ENCODE measurements at places on chromosomes 5 and 9. TPM values are rescaled to one million over a fixed set of nuclear protein-coding genes. Genes with fewer than 3 reads are reported as not detected.
A peak's percentile ranks its signal among the peaks of the same experiment; 100 is the strongest.

- DNase-seq, result no peak
- no peaks in the 10 kb centered on the region for H3K36me3 ChIP-seq
- no peak overlapping the region for H3K27ac ChIP-seq
- no peaks in the 10 kb centered on the region for H3K4me1 ChIP-seq
Measured at GRCh38 chr5:153496835-153497234, 6.4 kb downstream of the GRIA1 start.

GRCh38 chr5:96562614-96563013, 99.6 kb upstream of the CAST start:
- no peaks in the 10 kb centered on the region for H3K36me3 ChIP-seq
- no peak overlapping the region for H3K27ac ChIP-seq
- no peaks in the 10 kb centered on the region for H3K27me3 ChIP-seq
- no peak for DNase-seq
- H3K4me3 ChIP-seq, result no peak overlapping the region
- H3K4me1 ChIP-seq, result no peaks in the 10 kb centered on the region

DNA sequence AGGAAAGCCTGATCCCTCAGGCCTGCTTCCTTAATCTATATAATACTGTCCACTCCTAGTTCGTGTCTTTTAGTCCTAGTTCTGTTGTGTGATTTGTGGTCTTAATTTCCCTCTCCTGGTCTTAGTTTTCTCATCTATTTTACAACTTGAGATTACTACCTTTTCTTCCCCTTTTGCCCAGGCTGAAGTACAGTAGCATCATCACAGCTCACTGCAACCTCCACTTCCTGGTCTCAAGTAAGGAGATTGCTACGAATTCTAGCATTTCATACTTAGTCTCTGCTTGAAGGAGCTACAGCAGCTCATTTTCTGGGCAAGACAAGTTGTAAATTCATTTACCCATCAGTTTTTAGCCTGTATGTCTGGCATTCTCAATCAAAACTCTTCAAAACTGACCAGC, 5.5 kb downstream of the TRIM32 start:
- H3K36me3 ChIP-seq, result peaks cover 3% of the 10 kb centered on the region
- no peak for DNase-seq
- peaks cover 10% of the 10 kb centered on the region for H3K4me1 ChIP-seq
- H3K27me3 ChIP-seq, result no peaks in the 10 kb centered on the region
- no peak overlapping the region for H3K4me3 ChIP-seq

- no peak overlapping the region for H3K27ac ChIP-seq
- DNase-seq, result no peak
- H3K4me1 ChIP-seq, result peaks cover 13% of the 10 kb centered on the region
- no peak overlapping the region for H3K4me3 ChIP-seq
- H3K36me3 ChIP-seq, result no peaks in the 10 kb centered on the region
- no peaks in the 10 kb centered on the region for H3K27me3 ChIP-seq
Measured at GRCh38 chr5:36908544-36909260, 32.1 kb downstream of the NIPBL start.

DNA sequence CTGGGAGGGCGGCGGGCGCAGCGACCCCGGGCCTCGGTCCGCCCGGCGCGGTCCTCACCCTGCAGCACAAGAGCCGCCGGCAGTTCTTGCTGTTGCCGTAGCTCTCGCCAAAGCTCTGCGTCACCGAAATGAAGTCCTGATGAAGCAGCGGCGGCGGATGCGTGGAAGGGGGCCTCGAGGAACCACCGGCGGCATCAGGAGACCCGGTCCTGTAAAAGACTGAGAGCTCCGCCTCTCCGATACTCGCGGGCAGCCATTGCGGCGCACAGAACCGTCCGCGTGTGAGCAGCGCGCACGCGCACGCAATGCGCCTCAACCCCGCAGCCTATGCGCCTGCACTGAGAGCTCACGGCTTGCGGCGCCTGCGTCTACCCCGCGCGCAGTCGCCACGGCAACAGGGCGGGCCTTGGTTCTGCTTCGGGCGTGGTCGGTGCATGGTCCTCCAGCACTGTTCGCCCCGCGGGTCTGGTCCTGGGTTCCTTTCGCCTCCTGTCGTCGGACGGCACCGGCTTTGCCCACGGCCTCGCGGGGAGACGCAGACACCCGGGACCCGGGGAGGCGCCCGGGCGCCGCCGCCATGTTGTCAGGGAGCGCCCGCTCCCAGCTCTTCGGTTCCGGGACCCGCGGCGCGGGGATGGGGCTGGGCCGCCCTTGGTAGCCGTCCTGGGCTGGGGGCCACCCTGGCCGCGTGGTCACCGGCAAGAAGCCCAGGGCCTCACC, 9.3 kb upstream of the GRIN1 start:
- peak overlapping the region; percentile 88 for H3K4me3 ChIP-seq
- peak overlapping the region; percentile 78 for H3K27ac ChIP-seq
- peaks cover 21% of the 10 kb centered on the region for H3K27me3 ChIP-seq
- peaks cover 18% of the 10 kb centered on the region for H3K4me1 ChIP-seq
- no peaks in the 10 kb centered on the region for H3K36me3 ChIP-seq

DNA sequence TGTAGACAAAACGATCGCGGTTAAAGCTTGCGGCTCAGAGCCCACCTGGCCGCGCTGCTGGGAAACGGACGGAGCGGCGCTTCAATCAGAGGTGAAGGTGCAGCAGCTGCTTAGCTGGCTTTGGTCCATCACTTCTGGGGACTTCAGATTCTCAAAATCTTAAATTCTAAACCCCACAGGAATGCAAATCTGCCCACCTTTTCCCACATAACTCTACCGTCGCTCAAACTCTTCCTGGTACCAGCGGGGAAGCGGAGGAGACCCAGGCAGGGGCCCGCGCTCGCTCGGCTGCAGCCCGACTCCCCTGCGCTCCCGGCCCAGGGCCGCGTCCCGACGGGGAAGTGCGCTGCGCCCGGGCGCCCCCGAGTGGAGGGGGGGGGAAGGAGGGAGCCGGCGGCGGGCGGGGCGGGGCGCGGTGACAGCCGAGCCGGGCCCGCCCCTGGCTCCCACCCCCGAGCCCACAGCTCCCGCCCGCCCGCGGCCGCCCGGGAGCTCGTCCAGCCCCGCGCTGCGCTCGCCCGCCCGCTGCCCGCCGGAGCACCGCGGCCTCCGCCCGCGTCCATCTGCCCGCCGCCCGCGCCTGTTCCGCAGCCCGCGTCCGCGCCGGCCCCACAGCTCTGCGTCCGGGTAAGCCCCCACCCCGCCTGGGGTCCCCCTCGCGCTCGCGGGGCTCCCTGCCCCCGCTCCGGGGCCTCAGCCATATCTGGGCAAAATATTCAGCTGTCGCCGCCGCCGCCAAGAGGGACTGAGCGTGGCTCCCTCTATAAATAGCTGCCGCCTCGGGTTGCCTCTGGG, at the start of gene TMOD1:
TMOD1 (plus strand) TSS at position 490 of the 795 bp plus-strand sequence. CDS start 22,523 bp downstream, outside the sequence.
- peaks cover 6% of the 10 kb centered on the region for H3K36me3 ChIP-seq
- peaks cover 15% of the 10 kb centered on the region for H3K4me1 ChIP-seq
- H3K4me3 ChIP-seq, result peak within 1 kb of the TSS; percentile 92
- peak within 1 kb of the TSS; percentile 92 for H3K27ac ChIP-seq

Gene NTRK2
- total RNA-seq, result 4.9 TPM

Gene OR1Q1
- not detected for total RNA-seq

Gene RASEF
- total RNA-seq, result 0.17 TPM

Gene CHSY3
- 1.4 TPM for total RNA-seq
